ENCODE measurements at places on chromosomes 11 and 22.

GRCh38 chr22:46966495-46966845 lies 204.0 kb downstream of the TBC1D22A start:
- DNase-seq = no peak

DNA sequence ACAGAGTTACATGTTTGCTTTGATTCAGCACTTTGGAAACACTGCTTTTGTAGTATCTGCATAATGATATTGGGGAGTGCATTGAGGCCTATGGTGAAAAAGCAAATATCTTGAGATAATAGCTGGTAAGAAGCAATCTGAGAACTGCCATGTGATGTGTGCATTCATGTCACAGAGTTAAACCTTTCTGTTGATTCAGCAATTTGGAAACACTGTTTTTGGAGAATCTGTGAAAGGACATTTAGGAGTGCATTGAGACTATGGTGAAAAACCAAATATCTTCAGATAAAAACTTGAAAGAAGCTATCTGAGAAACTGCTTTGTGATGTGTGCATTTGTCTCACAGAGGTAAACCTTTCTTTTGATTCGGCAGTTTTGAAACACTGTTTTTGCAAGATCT lies 346.8 kb downstream of the OR4C45 start:
- no peak for DNase-seq

GRCh38 chr11:132942611-132943356 lies 589.5 kb downstream of the OPCML start:
- DNase-seq = no peak

- DNase-seq = no peak
Measured at GRCh38 chr11:7021318-7021717, 1.0 kb downstream of the NLRP14 start.

GRCh38 chr22:48622891-48623545 lies 1204.7 kb downstream of the BRD1 start:
- DNase-seq = no peak

DNA sequence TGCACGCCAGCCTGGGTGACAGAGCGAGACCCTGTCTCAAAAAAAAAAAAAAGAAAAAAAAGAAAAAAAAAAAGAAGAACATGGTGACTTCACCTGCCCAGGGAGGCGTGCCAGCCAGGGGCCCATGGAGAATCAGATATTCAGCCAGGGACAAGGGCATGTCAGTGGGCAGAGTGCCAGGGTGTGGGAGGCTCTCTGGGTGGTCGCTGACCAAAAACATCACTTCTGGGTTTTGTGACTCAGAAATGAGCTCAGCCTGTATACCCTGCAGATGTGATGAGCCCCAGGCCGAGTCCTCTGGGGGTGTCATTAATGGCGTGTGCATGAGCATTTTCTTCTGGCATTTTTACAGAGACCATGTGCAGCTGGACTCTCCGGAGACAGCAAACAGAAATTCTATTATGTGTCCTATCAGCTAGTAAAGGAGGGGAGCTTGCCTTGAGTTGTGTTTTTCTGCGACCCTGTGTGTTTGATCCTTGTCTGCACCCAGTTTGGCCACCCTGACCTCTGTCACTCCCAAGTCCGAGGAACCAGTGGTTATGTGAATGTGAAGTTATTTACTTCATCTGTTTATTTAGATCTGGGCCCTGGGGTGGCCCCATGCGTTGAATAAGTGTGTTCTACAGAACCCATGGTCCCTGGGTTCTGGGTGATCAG lies 53.6 kb downstream of the BCR start:
- peak; percentile 59 for DNase-seq

- no peak for DNase-seq
Measured at GRCh38 chr22:29587938-29588699, 7.2 kb upstream of the NIPSNAP1 start.

DNA sequence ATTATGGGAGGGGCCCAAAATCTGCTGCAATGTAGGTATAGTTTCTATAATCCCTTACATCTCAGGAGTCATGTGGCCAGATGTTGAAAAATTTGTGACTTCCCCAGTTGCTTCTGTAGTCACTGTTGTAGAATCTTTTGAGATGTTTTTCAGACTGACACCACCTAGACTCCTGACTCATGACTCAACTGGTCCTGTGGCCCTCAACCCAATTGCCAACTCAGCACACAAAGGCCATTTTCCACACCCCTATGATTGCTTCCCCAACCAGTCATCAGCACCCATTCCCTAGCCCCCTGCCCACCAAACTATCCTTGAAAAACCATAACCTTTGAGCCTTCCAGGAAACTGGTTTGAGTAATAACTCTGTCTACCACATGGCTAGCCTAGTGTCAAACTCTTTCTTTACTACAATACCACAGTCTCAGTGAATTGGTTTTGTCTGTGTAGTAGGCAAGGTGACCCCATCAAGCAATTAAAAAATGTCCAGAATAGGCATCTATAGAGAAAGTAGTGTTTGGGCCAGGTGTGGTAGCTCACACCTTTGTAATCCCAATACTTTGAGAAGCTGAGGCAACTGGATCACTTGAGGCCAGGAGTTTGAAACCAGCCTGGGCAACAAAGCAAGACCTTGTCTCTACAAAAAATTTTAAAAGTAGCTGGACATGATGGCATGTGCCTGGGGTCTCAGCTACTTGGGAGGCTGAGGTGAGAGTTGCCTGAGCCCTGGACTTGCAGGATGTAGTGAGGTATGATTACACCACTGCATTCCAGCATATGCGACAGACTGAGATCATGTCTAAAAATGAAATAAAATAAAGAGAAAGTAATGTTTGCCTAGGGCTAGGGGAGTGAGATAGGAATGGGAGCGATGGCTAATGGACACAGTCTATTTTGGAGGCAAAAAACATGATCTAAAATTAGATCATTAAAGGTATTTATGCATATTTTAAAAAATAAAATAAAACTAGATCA lies 24.1 kb upstream of the FEZ1 start:
- no peak for DNase-seq

- no peak for DNase-seq
Measured at GRCh38 chr11:111812211-111812610, 46.0 kb upstream of the PPP2R1B start.

- no peak for DNase-seq
Measured at GRCh38 chr11:11584937-11585336, 36.9 kb downstream of the GALNT18 start.

GRCh38 chr22:49795521-49795920 lies 32.2 kb downstream of the BRD1 start:
- DNase-seq = no peak

DNA sequence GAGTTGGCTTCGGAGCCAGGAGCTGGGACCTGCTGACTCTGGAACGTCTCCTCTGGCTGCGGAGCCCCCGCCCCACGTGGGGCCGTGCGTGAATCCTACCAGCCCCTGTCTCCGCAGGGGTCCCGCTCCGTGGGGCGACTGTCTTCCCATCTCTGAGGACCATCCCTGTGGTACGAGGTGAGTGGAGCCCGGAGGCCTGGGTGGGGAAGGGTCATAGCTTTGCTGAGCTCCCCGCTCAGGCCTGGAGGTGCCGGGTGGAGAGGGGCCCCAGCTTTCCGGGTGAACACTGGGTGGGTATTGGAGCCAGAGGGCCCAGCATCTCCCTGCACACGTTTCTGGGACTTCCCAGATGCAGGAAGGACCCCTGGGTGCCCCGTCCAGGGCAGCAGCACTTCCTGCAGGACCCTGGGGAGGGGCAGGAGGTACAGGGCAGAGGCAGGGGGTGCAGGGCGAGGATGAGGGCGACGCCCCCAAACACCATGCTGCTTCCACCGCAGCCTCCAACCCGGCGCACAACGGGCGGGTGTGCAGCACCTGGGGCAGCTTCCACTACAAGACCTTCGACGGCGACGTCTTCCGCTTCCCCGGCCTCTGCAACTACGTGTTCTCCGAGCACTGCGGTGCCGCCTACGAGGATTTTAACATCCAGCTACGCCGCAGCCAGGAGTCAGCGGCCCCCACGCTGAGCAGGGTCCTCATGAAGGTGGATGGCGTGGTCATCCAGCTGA lies 3.8 kb downstream of the MUC5AC start:
- DNase-seq = no peak

DNA sequence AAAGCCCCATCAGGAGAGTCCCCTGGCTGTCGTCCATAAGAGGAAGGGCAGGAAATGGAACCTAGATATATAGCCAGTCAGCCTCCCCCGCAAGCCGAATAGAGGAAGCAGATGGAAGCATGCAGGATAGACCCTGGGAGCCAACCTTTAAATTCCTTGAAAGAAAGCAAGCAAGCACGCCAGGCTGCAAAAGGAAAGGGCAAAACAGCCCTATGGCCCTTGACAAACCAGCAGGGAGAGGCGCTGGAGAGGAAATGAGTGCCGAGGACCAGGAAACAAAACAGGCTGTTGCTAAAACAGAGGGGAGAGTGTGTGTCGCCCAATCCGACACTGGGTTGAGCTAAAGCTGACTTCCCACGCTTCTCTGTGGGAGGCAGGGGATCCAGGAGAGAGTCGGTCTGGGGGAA lies 203.5 kb upstream of the MTNR1B start:
- DNase-seq = no peak

DNA sequence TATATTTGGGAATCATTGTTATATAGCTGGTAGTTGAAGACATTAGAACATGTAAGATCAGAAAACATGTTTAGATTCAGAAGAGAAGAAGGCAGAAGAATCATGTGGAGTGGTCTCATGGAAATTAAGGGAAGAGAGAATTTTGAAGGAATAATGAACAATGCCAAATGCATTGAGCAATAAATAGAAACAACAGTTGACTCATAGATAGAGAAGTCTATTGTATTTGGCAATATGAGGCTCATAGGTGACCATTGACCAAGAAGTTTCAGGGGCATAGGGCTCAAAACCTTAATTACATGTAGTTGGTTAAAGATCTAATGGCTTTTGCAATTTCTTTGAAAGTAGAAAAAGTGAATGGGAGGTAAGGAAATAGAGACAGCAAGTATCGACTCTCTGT lies 123.9 kb downstream of the PAX6 start:
- DNase-seq = no peak

GRCh38 chr11:69475141-69475865 lies 6.2 kb upstream of the LINC01488 start:
- DNase-seq = no peak

DNA sequence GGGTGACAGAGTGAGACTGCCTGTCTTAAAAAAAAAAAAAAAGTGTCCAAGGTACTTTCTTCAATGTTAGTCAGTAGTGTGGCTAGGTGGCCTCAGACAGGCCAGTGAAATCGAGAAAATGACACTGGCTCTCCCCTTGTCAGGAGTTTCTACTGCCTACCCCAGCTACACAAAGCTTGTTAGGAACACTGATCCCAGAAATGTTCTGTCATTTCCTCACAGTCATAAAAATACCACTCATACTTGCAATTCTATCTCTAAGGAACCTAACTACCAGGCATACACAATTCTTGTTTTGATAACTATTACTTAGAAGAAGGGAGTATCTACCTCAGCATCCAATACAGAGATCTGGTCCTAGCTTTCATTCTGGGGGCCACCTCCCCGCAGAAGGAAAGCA lies 31.3 kb downstream of the ATP6V1E1 start:
- DNase-seq = no peak

GRCh38 chr11:112732031-112732430 lies 229.2 kb upstream of the NCAM1 start:
- DNase-seq = no peak

- no peak for DNase-seq
Measured at GRCh38 chr11:119888119-119888518, 159.1 kb upstream of the NECTIN1 start.

DNA sequence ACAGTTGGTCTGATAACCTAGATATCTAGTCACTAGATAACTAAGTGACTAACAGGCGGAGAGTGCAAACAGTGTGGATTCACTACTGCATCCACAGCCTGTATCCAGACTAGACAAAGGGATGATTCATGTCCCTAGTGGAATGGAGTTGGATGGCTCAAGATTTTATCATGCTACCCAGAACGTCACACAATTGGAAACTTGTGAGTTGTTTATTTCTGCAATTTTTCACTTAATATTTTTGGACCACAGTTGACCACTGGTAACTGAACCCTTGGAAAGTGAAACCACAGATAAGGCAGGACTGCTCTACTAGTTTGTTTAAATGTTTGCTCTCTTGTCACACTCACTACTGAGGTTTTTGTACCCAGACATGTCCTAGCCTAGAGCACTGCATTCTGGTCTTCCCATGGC lies 76.0 kb downstream of the UBASH3B start:
- no peak for DNase-seq

GRCh38 chr11:47797633-47798032 lies 30.5 kb upstream of the FNBP4 start:
- DNase-seq = peak; percentile 26

- no peak for DNase-seq
Measured at GRCh38 chr22:29755889-29756288, 10.9 kb downstream of the ZMAT5 start.

DNA sequence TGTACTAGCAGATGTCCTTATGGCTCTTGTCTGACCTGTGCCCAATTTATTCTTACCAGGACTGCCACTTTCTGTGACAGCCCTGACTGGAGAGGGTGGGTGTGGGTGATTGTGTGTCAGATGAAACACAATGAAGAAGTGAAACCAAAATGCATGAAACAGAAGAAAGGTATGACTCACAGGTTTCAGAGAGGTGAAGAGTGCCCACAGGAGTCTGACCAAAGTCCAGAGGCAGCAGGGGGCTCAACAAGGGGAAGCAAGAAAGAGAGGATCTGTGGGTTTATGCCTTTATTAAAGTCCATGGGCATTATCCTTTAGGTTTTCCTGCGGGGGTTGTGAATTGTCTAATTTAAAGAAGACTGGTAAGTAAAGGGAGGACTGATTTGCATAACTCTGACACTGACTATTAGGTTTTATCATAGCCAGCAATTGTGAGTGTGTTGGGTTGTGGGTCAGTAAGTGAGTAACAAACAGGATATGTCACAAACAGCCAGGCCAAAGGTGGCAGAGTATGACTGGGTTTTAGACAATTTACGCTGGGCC lies 3.9 kb upstream of the OR4C6 start:
- DNase-seq = no peak

DNA sequence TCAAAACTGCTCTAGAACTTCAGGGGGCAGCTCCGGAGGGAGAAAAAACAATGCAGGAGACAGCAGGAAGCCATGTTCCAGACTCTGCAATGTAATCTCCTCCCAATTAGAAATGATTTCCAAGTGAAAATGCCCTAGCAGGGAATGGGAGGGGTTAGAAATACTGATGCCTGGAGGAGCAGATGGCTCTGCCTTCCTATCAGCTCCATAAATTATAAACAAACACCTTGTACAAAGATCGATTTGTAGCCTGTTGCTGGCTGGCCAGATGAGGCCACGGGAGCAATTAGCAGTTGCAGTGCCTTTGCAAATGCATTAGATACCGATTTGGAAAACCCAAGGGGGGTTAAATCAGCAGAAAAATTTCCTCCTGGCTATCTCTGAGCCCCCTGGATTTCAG lies 46.6 kb upstream of the CHRM4 start:
- no peak for DNase-seq

GRCh38 chr11:122749005-122749687 lies 89.2 kb upstream of the CRTAM start:
- DNase-seq = peak; percentile 44

DNA sequence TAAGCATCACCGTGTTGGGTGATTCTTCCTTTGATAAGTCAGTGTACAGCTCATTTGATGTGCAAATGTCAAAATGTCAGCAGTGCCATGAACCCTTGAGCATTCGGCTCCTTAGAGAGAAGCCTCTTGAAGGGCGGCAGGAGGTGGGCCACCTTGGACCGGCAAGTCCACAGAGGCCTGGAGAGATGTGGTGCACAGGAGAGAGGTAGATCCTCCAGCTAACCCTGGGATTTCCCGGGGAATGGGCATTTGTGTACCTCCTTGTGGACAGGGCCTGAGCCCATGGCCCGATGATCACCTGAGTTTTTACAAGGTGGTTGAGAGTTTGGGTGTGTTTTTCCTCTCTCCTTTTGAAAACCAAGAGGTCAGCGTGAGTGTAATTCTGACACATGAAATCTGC lies 133.2 kb upstream of the RCN1 start:
- no peak for DNase-seq

Data from stimulated activated CD4-positive, alpha-beta T cell treated with anti-CD3 and anti-CD28 coated beads, Interleukin-12 subunit alpha, Interleukin-12 subunit beta, amount 100 ng/mL, for 48 hours (primary cell).